NCI-H187 (cell line): ENCODE measurements at places on chromosomes 5 and 9.

DNA sequence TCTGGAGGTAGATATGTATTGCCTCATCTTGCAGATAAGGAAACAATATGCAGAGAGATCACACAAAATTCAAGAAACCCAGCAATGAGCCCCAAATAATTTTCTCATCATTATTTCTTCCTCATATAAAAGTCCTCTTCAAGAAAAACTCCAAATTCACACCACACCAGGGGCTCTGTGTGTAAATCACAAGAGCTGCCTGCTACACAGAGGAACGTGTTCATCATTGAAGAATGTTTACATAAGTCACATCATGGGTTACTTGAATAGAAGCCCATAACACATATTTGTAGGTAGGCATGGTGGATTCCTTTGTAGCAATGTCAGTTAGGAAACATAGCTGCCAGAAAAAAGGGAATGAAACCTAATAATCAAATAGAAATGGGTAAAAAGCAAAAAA lies 308.1 kb upstream of the TLE4 start:
- no peak for DNase-seq

DNA sequence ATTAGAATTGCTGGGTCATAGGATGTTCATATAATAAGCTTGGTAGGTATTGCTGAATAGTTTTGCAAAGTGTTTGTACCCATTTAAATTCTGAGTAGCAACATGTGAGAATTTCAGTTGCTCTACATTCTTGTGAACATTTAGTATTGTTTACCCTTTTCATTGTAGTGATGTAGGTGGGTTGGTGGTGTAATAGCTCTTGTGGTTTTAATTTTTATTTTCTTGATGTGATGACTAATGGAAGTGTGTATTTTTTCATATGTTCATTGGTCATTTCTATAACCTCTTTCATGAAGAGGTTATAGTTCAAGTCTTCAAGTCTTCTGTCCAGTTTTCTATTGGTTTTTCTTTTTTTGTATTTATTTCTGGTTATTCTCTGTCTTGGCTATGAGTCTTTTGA lies 34.4 kb downstream of the RASA1 start:
- no peak for DNase-seq

DNA sequence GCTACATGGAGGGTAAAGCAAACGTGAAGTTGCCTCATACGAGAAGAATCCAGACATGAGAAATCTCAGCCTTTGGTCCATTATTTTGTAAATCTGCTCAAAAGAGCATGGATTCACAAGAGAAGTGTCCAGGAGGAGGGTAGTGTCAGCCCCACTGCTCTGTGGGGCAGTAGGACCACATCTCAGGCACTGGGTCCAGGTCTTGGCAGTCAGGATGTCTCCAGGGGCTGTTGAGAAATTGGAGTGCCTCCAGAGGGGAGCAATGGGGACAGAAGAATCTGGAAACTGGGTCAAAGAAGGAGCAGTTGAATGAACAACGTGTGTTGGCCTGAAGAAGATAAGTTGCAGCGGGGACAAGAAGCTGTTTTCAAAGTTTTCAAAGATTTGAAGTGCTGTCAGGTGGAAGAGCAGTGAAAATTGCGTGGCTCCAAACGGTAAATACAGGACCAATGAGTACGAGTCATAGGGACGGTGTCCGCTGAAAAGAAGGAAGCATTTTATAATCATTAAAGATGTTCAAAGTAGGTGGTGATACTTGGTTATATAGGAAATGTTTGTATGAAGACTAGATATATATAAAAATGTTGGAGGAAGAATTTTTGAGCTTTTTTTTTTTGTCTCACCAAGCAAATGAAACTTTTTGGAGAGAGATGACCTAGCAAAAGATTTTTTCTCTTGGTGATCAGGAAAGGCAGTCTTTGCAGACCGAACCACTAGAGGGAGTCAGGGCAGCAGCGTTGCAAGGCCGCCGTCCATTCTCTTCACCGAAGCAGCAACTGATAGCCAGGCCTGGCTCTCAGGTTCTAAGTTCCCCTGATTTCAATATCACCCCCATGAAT lies 57.1 kb upstream of the ZBED3 start:
- peak; percentile 38 for DNase-seq

DNA sequence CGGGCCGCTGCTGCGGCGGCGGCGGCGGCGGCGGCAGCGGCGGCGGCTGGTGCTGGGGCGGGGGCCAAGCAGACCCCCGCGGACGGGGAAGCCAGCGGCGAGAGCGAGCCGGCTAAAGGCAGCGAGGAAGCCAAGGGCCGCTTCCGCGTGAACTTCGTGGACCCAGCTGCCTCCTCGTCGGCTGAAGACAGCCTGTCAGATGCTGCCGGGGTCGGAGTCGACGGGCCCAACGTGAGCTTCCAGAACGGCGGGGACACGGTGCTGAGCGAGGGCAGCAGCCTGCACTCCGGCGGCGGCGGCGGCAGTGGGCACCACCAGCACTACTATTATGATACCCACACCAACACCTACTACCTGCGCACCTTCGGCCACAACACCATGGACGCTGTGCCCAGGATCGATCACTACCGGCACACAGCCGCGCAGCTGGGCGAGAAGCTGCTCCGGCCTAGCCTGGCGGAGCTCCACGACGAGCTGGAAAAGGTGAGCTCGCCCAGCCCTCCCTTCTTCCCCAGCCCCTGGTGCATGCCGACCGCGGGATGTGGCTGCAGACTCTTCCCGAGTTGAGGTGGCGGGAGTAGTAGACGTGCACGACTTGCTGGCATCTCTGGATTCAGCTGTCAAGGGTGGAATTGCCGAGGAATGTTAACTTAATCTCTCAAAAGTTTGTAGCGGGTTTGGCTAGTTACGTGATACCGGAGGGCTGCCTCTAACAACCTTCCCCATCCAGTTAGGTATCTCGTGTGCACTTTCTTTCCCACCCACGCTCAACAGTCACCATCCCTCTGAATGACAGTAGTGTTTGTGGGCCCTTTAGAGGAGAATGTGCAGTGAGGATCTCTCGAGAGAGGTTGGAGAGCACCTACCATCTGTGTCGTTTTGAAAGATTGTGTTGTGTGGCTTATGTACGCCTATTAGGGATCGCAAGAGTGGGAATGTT lies 932 bp downstream of the SLC12A2 start:
- DNase-seq = peak; percentile 9

DNA sequence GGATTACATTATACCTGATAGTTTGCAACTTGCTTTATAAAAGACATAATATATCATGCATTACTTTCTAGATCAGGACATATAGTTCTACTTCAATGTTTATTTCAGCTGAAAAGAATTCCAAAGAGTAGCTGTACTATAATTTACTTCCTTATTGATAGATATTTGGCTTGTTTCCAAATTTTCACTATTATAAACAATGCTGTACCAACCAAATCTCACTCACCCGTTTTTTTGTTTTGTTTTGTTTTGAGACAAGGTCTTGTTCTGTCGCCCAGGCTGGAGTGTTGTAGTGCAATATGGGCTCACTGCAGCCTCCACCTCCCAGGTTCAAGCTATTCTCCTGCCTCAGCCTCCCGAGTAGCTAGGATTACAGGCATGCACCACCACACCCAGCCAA lies 132.7 kb downstream of the GNAQ start:
- no peak for DNase-seq

DNA sequence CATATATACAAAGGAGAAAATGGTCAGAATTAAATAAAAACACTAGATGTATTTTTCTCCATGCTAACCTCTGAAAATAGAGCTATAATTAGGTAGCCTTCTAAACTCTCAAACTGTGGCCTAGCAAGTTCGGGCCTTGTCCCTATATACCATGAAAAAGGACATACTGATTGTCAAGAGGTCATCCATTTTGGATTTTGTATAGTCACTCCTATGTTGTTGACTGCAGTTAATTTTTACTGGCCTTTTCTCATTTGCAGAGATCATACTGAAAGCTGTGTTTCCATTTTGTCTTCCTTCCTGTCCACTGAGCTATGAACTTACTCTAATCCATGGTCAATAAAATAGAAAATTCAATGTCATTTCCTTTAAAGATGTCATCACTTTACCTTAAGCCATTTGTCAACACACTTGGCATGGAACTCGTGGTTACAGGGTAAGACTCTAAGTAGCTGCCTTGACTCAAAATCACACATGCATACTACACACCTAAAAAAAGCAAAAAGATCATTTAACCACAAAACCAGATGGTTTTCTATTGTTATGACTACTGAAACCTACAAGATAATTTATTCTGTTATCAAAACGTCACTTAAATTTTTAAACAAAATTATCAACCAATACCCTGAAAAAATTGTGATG lies 58.0 kb downstream of the RNF38 start:
- DNase-seq = no peak

GRCh38 chr9:88024896-88025295 lies 50.6 kb upstream of the CDK20 start:
- DNase-seq = no peak

DNA sequence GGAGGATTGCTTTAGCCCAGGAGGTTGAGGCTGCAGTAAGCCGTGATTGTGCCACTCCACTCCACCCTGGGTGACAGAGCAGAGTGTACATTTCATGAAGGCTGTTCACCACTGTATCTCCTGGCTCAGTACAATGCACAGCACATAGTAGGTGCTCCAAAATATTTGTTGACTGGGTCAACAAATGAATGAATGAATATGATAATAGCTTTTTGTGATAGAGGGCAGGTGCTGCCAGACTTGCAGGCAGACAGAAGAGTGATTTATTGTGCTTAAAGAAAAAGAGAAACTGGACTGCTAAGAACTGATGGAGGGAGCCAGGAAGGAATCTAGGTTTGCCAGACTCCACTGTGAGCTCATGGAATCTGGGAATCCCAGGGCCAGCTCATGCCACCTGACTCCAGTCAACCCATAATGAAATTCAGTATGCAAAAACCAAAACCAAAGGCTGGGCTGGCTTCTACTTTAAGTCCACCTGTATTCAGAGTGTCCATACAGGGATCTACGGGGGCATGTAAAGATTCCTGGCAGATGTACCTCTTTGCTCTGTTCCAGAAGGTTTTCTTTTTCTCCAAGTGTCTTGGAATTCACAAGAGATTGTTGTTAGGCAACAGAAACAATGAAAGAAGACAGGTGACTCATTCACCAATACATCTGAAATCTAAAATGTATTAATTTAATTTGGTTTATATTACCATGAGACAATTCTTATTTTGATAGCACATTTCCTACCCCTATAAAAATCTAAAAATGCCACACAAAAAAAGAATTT lies 15.5 kb upstream of the CTNNA1 start:
- no peak for DNase-seq

- no peak for DNase-seq
These were observed 24.3 kb downstream of the CD14 start for GRCh38 chr5:140608722-140609121.

DNA sequence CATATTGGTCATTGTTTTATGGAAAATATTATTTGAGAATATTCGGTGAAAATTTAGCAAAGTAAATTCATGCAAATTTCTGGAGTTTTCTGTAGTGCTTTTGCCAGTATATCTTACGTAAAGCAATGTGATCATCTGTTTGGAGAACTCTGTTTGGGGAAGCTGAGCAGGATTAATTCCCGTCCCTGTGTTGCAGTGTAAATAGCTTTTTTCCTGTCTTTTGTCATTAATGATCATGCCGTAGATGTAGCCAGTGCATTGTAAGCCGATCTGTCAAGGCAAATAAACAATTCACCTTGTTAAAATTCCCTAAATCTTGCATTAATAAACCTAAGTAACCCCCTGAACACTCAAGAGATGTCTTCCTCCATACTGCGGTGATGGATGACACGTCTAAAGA lies 39.2 kb downstream of the PPIC start:
- DNase-seq = no peak

GRCh38 chr9:123562844-123563346 lies 206.9 kb downstream of the CRB2 start:
- no peak for DNase-seq

GRCh38 chr5:142420561-142421227 lies 95.9 kb upstream of the SPRY4 start:
- no peak for DNase-seq

DNA sequence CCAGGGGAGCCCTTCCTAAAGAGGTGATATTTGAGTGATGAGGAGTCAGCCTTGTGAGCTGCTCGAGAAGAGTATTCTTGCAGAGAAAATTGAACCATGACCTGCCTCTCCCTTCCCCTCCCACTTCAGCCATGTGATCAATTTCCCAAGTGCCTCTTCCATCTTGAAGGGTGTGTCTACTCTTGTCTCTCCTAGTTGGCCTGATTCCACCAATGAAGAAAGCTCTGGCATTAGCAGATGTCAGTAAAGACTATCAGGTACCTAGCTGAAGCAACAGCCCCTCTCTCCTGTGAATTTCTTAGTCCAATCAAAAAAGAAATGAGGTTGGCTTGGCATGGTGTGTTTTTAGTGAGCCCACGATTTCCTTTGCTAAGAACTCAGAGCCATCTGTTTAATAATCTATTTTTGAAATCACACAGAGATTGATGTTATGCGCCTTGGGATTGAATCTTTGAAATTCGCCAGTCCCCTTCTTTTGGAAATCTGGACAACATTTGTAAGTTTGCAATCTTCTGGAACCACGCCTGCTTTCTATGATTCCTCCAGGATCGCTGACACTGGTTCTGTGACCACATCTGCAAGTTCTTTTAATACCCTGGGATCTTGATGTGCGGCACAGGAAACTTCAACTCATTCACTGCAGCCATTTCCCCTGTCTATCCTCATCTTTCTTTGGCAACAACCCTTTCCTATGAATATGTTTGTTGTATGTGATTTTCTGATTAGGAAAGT lies 404.6 kb downstream of the DMRT2 start:
- no peak for DNase-seq

DNA sequence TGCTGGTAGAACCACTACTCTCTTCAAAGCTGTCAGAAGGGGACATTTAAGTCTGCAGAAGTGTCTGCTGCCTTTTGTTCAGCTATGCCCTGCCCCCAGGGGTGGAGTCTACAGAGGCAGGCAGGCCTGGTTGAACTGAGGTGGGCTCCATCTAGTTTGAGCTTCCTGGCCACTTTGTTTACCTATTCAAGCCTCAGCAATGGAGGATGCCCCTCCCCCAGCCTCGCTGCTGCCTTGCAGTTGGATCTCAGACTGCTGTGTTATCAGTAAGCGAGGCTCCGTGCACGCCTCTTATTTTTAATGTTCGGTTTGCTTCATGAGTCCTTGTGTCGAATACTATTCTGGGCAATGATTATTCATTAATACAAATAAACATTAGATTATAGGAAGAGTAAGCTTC lies 3.1 kb upstream of the SLC27A6 start:
- no peak for DNase-seq
